ENCODE measurements at places on chromosomes 3 and 15.

GRCh38 chr3:41693799-41694198 lies 268.1 kb downstream of the ULK4 start:
- no peak for DNase-seq

- no peak for DNase-seq
Observed at GRCh38 chr15:58447271-58448010, 15.7 kb downstream of the LIPC start.

DNA sequence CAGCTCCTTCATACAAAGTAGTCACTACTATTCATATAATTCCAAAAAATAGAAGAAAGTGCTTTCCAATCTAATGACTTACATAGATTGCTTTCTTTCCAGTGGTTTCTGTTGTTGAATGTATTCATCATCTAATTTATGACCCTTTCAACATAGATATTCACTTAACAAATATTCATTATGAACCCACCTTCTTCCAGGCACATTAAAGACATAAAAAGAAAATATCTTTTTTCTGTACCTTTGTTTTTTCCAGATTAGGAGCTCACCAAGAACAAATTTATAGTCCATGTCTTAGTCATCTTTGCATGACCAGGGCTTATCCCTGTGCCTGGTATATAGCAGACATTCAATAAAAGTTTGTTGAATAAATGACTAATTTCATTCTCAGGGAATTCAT lies 32.4 kb upstream of the PDZRN3 start:
- no peak for DNase-seq

DNA sequence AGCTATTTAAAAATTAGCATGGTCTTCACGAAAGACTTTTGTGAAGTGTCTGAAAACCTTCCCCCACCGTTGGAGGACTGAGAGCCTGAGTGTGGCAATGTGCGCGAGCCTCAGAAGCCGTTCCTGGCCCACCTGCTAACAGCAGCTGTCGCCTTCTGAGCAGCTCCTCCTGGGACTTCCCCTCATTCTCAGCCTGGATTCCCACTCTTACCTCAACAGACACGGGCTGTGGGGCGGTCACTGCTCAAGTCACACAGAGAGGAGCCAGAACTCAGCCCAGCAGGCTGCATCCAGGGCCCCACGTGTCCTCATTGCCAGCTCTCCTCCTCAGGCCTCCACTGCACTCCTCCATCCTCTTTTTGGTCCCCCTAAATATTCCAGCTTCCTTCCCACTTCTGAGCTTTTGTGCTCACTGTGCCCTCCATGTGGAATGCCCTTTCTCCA lies 7.8 kb downstream of the DNASE1L3 start:
- DNase-seq, result no peak

DNA sequence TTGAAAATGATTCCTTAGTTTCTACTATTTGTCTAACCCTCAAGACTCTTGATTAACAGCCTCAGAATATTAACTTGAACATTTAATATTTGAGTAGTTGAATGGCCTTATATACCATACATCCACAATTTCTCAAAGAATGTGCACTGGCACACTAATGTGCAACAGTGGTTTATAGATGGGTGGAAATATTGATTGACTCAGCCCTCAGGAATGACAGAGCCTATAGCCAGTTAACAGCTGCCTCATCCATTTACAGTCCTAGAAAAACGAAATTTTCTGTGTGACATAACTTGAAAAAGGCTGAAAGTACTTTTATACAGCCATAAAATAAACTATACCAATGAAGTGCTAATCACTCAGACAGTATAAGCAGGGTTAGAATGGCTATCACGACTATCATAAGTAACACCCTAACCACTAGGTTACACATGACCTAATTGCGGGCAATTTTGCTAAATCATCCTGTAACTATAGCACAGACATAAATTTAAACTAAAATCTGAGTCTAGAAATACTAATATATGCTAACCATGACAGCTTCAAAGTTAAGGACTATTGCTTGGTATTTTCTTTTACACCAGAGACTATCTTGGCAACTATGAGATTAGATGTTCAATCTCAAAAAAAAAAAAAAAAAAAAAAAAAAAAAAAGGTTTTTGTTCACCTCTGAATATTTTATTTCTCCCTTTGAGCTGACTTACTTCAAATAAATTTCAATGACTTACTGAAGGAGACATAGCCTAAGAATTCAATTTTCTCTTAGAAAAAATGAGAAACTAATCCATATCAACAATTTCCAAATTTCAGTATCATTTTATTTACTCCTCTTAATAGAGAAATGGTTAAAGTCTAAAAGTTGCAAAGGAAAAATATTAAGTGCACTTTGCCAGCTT lies 9.3 kb downstream of the SECISBP2L start:
- DNase-seq, result no peak

- no peak for DNase-seq
Observed at GRCh38 chr3:106963442-106963841, 413.8 kb upstream of the CCDC54 start.

GRCh38 chr3:38085943-38086324 lies 46.9 kb downstream of the DLEC1 start:
- DNase-seq, result no peak

DNA sequence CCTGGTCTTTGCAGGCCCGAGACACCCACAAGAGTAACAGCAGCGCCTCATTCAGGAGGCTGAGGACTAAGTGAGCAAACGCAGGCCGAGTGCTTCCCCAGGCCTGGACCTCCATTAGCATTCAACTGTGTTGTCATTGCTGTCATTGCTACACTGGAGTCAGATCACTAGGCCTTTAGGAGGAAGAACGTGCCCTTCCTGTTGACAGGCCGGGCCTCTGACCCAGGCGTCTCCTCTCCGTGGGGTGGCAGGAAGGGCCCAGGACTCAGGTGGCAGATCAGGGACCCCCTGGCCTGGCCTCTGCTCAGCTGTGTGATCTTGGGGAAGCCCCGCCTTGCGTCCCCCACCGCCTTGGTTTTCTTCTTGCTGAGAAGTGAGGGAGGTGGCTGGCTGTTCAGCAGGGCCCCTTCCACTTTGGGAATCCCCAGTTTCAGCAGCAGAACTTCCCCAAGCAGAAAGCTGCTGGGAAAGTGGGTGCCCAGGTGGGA lies 19.1 kb downstream of the ZDHHC19 start:
- no peak for DNase-seq

DNA sequence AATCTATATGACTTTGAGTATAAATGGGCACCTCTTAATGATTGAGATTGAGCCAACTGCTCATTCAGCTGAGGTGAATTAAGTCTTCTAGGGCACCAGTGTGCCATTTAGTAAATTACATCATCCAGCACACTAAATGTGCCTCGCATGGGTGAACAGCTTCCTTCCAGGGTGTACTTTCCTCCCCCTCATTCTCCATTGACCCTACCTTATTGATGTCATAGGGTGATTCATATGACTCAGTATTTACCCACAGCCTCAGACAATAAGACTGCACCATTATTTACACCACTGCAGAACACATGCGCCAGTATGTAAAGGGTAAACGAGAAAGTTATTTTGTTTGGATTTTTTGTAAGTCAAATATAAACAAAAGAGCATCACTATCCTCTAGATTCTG lies 185.2 kb upstream of the ARL6 start:
- no peak for DNase-seq

- no peak for DNase-seq
Observed at GRCh38 chr15:39215015-39215414, 365.9 kb upstream of the THBS1 start.

DNA sequence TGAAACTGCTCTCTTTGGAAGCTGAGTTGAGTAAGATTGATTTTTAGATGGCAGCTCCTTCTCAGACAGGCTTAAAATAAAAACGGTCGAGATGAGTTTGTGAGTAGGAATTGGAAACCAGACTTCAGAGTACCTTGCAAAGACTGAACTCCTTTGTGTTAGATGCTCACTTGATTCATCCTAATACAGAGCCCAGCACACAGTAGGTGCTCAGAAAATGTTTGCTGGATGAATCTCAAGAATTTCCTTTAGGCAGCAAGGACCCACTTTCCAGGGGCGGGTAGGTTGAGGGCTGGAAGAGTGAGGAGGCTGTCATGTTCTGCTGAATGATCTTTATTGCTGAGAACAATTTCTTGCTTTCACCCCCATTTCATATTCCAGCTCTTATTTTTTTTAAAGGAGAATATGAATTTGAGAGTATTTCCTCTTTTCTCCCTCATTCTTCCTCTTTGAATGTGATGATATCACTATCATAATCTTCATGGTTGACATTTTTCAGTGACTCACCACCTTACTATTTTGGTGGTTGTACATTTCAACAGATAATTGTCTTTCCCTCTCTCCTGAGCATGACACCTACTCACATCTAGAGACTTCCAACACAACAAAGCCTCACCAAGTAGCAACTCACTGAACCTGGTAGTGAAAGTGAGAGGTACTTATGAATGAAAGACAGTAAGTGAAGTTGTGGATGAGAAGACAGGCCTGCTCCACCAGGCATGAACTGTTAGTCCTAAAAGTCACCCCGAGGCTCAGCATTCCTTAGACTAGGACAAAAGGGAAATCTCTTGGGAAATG lies 113.3 kb downstream of the PDCD6IP start:
- no peak for DNase-seq

GRCh38 chr15:37720267-37720666 lies 214.2 kb upstream of the TMCO5A start:
- no peak for DNase-seq

DNA sequence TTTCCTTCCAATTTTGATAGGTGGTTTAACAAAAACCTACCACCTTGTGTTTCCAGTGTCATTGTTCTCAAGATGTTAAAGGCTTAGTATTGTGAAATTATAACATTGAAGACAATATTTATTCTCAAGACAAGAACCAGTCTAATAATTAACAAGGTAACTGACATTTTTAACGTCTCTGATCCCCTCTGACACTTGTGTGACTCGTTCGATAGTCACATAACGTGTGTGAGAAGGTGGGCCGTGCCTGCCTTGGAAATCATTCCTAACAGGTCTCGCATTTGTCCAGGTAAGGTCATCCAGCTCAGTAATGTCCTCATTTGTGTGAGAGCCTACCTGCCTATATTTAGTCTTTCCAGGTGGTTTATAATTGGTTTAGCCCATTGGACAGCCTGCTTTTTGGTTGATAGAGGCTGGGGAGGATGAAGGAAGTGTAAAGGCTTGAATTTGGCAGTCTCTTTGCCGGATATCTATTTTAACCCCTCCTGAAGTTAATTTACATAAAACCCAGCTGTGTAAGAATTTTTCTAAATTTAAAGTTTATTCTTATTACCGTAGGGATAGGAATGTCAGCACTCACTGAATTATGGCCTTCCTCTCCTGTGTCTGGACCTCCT lies 94.4 kb downstream of the AKAP13 start:
- no peak for DNase-seq

DNA sequence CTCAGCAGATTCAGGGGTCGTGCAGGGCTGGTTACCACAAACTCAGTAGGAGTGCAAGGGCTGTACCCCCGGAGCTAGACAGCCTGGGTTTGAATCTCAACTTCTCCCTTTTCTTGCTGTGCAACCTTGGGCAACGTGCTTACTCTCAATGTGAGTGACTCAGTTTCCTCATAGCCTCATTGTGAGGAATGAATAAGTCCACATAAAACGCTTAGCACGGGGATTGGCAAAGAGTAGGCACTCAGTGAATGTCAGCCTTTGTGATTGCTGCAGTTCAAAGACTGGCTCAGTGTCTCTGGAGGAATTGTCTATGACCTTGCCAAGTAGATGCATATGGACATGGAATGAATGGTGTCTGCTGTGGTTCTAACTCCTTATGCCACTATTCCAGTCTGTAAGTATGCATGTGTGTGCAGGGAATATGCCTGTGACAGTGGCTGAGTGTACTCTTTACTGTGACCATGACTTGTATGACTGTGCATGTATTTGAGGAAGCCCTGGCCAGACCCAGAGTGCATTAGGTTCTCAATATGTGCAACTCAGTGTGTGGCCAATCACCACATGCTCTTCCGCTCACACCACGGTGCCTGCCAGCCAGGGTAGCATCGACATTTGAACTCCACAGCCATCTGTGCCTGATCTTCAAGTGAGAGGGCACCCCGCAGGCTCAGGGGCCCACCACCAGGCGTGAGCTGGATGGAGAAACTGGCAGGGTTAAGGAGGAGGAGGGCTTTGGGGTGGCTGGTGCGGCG lies 900 bp upstream of the HYAL3 start:
- DNase-seq, result no peak

- peak; percentile 62 for DNase-seq
Observed at GRCh38 chr15:67120839-67121643, 55.6 kb downstream of the SMAD3 start.

GRCh38 chr3:175916191-175916934 lies 1057.2 kb downstream of the NAALADL2 start:
- DNase-seq, result no peak

- no peak for DNase-seq
Observed at GRCh38 chr15:27699699-27700098, 399.4 kb downstream of the OCA2 start.

- no peak for DNase-seq
Observed at GRCh38 chr15:52076889-52077781, 35.4 kb downstream of the BCL2L10 start.

DNA sequence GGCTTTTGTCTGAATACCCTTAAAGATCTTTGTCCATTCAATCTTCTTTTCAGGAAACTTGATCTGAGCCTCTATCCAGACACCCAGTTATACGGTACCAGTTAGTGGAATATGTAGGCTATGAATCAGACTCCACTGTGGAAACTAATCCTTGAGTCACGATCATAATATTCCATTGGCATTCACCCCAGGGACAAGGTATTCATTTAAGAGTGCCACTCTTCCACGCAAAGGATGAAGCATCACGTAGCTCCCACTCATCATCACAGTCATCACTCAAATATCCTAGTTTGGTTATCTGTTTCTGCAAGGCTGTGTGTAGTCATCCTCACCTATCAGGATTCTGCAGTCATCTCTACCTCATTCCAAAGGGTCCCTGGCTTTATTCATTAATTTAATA lies 85.6 kb downstream of the NEDD4 start:
- no peak for DNase-seq

GRCh38 chr3:102161384-102162006 lies 273.3 kb upstream of the ZPLD1 start:
- no peak for DNase-seq

DNA sequence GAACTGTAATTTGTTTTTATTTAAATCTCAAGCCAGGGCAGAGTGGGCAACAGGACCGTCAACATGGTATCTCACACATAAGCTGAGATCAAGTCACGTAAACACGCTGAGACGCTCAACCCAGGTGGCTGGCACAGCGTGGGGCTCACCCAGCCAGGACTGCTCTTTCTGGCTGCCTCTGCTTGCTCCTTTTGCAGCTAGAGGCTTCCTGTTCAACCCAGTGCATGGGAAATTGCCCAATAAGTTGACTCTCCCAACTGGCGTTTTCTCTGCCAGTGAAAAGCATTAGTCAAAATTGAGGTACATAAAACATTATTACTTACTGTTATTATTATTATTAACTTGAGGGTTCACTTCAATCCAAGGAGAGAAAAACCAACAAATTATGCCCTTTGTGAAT lies 398.1 kb downstream of the NR2F2 start:
- no peak for DNase-seq

- no peak for DNase-seq
Observed at GRCh38 chr15:45288947-45289346, 36.9 kb downstream of the SLC28A2 start.

GRCh38 chr3:61680617-61681016 lies 119.2 kb downstream of the PTPRG start:
- DNase-seq, result no peak

GRCh38 chr3:129059311-129059958 lies 1.1 kb upstream of the GP9 start:
- no peak for DNase-seq

Data from GM18507 (cell line).